ENCODE measurements at places on chromosomes 2 and 18. TPM values are rescaled to one million over a fixed set of nuclear protein-coding genes. Genes with fewer than 3 reads are reported as not detected.

GRCh38 chr18:57980573-57981307 is 63.3 kb upstream of the NEDD4L start:
- DNase-seq: no peak

The IGFBP5 gene
- polyA plus RNA-seq: 1,767 TPM

The TDRD15 gene
- polyA plus RNA-seq: not detected

DNA sequence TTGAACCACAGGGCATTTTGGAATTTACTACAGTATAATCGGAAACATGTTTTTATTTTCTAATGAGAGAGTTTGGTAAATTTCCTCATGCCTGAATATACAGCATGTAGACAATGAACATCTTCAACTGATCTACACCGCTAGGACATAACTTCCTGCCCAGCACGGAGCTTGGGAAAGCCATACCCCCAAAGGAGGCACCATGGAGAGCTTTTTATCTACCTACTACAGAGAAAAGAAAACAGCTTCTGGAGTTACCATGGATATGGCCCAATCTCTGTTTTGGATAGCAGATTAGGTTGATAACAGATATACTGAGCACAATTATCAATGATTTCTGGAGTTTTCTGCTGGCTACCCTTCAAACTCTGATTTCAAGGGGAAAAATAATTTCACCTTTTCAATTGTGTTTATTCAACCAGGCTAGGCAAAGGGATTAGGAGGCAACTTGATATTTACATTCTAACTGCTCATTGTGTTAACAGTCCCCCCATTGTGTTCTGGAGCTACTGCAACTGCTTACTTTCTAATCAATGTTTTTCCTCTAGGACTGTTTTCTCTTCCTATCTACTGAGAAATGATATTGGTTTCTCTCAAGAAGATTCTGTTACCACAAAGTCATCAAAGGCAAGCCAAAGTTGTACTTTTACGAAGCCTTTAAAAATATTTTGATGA is 123.0 kb upstream of the ARHGAP28 start:
- DNase-seq: no peak

DNA sequence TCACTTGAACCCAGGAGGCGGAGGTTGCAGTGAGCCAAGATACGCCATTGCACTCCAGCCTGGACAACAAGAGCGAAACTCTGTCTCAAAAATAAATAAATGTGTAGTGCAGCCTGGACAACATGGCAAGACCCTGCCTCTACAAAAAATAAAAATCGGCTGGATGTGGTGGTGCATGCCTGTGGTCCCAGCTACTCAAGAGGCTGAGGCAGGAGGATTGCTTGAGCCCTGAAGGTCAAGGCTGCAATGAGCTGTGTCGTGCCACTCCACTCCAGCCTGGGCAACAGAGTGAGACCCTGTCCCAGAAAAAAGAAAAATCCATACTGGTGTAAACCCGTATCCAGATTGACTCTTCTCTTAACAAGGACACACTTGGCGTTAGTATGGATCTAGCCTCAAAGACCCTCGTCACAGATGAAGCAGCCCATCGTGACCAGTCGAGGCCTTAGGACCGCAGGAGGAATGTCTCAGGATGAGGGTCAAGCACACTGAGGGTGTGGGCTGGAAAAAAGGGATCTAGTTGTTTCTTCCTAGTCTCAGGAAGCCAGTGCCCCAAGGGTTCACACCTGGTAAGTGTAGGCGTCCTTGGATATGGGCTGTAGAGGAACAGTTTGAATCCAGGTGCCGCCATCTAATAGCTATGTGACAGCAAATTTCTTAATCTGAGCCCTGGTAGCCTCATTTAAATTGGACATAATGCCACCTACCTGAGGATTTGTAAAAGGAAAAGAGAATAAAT is 4.0 kb upstream of the GPBAR1 start:
- no peak for DNase-seq

DNA sequence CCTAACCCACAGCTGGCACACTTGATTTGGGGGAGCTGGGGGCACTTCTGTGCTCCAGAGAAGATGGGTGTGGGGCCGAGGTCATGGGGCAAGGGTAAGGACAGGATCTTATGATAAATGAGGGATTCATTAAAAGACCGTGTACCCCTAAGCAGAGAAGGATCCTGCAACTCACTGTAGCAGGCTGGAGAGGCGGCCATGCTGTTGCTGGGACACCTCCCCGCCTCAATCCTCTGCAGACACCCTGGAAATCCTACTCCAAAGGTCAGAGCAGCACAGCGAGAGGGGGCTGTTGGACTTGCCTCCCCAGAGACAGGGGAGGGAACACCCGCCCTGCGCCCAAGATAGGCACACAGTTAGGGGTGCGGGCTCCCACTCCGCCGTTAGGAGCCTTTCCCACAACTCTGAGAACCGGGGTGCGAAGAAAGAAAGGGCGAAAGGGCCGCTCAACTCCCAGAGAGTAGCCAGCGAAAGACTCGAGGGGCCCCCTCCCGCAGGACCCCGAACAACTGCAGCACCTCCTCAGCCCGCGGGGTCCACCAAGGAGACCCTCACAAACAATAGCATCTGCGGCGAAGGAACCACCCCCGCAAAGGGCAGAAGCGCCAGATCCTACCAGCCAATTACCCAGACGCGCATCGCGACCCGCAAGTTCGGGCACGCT is 1.4 kb downstream of the PARD6G start:
- no peak for DNase-seq

The HOXD12 gene
- not detected for polyA plus RNA-seq

GRCh38 chr18:64991102-64991501 is 759.7 kb upstream of the CDH7 start:
- no peak for DNase-seq

- DNase-seq: no peak
Observed at GRCh38 chr2:47211497-47212011, 56.4 kb upstream of the STPG4 start.

The GALNT13 gene
- polyA plus RNA-seq: 0.03 TPM

The ALK gene
- polyA plus RNA-seq: not detected

DNA sequence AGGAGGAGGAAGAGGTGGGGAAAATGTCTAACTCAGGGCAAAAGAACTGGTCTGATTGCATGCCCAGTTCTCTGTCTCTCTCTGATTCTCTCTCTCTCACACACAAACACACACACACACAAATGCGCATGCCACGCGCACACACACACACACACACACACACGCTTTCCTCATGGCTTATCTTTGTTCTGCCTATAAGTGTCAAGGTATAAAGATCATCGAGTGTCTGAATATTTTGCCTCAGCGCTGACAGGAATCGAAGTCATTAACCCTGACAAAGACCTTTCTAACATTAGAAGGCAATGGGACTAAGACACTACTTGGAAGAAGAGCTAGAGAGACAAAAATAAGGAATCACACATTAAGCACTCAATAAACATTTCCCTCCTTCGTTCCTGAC is 497.1 kb upstream of the KLHL29 start:
- no peak for DNase-seq

DNA sequence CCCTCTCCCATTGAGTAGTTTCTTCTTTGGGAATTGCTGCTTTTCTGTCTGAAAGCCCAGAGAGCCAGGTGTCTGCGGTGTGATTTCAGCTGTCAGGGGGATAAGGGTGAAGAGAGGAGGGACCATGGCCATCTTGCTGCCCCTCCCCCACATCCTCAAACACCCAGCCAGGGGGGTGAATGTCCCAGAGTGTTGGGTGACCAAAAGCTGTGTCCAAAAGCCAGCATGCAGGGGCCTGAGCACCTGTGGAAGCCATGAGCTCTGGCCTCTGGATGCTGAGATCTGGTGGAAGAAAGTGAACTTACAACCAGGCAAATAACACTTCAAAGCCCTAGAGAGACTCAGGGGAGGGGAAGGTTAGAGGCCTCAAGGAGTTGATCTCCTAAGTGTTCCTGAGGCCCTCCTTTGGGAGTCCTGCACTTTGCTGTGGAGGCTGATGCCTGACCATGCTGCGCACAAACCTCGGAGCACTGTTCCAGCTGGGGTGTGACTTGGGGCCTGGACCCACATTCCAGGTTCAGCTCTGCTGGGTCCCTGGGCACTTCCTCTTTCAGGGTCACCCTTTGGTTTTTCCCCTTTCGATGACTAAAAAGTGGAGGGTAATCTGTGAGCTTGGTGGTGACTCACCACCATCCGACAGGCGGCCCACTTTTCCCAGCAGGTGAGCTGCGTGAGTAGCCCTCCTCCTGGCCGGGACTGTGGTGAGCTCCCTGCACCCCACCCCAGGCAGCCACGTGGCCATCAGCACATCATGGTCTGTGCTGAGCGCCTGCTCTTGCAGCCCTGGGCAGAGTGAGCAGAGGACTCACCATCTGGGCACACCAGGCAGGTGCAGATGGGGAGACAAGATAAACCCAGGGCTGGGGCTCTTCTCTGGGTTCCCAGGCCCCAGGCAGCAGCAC is 66.8 kb upstream of the FOSL2 start:
- no peak for DNase-seq

DNA sequence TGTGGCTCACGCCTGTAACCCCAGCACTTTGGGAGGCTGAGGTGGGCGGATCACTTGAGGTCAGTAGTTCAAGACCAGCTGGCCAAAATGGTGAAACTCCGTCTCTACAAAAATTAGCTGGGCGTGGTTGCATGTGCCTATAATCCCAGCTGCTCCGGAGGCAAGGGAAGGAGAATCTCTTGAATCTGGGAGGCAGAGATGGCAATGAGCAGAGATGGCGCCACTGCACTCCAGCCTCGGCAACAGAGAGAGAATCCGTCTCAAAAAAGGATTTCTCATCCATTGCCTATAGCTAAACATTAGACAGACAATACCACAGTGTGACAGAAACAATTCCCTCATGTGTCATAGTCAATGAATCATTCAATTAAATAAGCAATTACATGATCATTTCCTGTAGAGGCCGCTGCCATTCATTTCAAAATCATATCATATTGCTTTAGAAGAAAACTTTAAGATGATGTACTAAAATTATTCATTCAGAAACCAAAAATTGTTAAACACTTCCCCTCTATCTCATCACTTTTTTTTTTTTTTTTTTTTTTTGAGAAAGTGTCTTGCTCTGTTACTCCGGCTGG is 69.5 kb upstream of the TGIF1 start:
- peak; percentile 58 for DNase-seq

DNA sequence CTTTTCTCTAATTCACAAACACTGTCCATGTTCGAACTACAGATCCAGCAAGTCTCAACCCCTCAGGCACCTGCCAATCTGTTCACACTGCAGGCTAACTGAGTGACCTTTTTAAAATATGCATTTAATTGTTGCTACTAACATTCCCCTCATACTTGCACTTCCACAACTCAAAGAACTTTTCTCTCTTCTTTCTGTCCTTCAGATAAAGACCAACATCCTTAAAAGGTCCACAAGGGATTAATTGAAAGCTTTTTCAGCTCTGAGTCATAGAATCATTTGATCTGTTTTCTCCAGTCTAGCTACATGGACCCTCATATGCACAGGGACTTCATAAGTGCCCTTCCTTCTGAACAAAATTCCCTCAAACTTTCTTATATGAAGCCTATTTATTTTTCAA is 1321.2 kb downstream of the DPP10 start:
- no peak for DNase-seq

DNA sequence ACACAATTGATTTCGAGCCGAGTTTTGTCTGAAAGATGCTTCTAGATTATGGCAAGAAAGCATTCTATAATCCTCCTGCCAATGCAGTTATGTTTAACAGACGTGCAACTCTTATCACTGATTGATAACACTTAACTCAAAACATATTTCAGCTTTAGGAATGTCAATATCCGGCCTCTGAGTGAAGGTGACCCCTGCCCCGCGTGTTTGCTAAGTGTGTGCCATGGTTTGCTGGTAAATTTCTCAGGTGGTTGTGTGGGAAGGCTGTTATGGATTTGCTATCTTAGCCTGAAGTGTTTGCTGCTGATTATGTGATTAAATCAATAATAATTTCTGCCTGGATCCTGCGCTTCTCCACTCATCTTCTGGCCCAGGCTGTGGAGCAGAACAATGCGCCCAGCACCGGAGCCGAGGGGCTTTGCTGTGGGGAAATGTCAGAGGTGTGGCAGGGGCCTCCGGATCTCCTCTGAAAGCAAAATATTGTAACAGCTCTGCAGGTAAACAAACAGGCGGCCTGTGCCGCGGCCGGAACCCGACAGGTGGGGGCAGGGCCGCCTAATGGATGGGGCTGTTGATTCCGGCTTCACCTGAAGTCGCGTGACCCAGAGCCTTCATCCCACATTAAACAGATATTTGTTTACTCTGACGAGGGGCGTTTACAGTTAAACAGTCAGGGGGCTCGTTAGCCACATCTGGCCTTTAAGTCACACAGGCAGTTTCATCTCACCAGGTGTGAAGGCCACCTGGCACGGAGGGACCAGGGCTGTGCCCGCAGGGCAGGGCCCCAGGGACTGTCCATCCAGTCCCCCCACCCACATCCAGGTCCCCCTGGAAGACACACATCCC is 210.7 kb upstream of the SALL3 start:
- no peak for DNase-seq

Measured in IMR-90 (cell line).